ENCODE measurements at places on chromosomes 2 and 18.

DNA sequence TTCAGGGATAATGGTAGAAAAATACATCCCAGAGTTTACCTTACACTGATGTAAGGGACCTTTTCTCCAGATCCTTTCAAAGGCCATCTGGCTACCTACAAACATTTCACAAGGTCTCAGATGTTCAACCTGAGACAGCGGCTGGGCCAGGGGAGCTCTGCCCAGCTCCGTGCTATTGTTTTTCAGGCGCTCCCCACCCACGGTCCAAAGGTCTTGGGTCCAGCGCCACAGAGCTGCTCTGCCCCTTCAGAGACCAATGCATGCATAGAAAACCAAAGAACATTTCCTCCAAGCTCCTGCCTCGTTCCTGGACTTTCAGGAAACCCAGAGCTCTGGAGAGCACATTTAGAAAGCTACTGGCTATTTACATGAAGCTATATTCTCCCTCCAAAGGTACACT lies 40.3 kb downstream of the COPS8 start:
- no peak for DNase-seq

DNA sequence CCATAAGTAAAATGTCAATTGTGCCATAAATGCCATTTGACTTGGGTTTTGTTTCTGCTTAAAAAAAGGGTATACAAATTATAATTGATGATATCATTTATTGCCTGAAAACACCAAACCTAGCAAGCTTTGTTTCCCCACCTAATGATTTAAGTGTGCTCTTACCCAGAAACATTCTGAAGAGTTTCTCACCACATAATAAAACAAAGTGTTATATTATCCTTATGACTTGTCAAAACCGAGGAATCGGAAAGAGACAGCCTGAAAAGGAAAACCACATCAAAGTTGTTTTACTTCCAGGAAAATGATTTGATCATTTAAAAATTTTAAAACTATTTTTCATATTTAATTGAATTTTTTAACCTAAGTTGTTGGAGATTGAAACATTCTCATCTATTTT lies 170.5 kb upstream of the SLC39A10 start:
- DNase-seq, result no peak

DNA sequence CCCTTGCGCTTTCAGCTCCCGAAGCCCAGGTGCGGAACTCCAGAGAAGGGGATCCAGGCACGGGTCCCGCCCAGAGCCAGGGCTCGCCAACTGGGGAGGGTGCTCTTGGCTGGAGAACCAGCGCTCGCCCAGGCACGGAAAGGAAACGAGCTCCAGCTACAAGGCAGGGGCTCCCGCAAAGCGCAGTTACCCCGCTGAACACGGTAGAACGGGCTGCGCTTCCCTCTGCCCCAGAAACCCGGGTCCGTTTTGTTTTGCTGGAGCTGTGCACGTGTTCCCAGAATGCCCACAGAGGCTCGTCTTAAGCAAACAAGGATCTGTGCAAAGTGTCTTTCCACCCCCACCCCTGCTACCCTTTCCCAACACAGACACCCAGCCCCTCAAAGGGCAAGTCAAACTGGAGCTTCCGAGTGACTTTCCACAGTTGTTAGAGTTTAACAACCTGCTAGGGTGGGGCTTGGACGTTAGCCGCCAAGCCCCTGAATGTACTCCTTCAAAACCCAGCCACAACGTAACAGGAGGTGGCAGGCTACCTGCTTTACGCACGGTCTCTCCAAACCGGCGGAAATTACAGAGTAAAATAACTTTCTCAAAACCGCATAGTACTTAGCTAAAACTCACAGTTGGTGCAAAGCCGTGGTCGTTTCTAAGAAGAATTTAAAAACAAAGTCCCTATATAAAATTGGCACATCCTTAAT lies 775 bp downstream of the RNF125 start:
- DNase-seq, result no peak

- no peak for DNase-seq
Measured at GRCh38 chr2:224180810-224181209, 141.7 kb upstream of the SERPINE2 start.

GRCh38 chr2:159984034-159984433 lies 78.4 kb downstream of the PLA2R1 start:
- no peak for DNase-seq

DNA sequence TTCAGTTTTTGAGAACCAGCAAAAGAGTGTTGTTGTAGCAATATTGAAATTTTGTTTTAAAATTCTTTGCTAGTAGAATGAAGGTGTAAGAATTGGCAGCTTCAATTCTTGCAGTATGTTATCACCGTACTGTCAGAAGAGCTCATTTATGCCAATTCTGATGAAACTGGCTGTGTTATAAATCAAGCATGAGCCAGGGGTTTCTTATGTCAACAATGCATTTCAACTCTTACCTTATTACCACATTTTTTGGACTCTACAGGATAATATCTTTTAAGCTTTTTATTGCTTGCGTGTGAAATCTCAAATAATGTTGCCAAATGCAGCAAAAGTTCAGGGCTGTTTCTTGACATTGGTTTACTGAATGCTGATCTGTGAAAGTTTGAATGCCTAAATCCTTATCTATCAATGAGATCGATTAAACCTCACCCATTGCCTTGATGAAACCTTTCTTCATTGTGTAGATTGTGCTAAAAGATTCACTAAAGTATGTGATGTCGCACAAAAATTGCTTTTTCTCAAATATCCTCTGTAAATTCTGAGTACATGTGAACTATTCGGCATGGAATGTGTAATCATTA lies 1389.3 kb upstream of the ZEB2 start:
- no peak for DNase-seq

- DNase-seq, result no peak
Measured at GRCh38 chr2:27736890-27737204, 34.7 kb upstream of the MRPL33 start.

- DNase-seq, result no peak
Measured at GRCh38 chr18:63951302-63951705, 2.2 kb downstream of the HMSD start.
